Stimulated activated CD4-positive, alpha-beta T cell treated with anti-CD3 and anti-CD28 coated beads, Interleukin-12 subunit alpha, Interleukin-12 subunit beta, amount 100 ng/mL, for 24 hours (primary cell): ENCODE measurements at places on chromosomes 16 and 17.

DNA sequence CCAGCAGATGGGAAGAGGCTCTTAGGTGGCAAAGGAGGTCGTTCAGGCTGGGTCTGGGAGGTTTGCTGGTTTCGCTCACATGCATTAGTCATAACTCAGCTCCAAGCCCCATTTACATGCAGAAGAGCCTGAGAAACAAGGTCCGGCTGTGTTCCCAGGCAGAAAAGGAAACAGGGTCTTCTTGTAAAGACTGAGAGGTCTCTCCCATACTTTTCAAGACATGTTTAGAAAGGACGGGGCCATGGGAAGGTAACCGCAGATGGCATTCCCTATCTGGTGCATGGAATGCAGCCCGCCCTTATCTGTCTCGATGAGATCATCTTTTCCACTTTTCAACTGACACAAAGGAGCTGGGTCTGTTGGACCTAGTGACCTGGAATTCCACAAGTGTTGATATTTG is 389.0 kb upstream of the CDH11 start:
- DNase-seq: no peak

DNA sequence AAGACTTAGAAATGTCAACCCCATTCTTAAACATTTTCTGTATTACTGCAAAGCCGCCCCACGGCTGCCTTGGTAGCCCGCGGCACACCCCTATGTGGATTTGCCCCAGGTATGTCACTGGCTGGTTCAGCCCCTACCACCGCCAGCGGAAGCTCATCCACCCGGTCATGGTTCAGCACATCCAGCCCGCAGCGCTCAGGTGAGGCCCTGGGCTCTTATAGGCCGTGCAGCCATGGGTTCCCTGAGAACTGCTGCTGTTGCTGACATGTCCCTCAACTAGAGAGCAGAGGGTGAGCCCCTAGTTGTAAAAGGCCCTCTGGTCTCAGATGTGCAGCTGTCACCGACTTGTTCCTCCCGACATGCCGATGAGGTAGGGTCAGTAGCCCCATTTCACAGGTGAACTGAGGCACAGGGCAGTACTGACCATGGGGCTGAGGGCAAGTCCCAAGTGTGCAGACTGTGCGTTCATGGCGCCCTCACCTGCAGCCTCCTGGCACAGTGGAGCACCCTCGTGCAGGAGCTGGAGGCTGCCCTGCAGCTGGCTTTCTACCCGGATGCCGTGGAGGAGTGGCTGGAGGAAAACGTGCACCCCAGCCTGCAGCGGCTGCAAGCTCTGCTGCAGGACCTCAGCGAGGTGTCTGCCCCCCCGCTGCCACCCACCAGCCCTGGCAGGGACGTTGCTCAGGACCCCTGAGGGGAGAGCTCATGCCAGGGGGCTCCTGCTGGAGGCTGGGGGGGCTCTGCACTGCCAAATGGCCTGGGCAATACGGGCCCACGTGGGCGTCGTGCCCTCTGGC is 8.7 kb downstream of the CYBC1 start:
- DNase-seq: no peak

GRCh38 chr16:70270176-70270575 is 18.4 kb upstream of the EXOSC6 start:
- DNase-seq: no peak

GRCh38 chr16:27414788-27415431 is 12.9 kb downstream of the IL21R start:
- DNase-seq: no peak

- peak; percentile 77 for DNase-seq
These were observed 18.5 kb upstream of the ALDH3A1 start for GRCh38 chr17:19766421-19767270.
